ENCODE measurements at places on chromosomes 11 and 22. TPM values are rescaled to one million over a fixed set of nuclear protein-coding genes. Genes with fewer than 3 reads are reported as not detected.

The FAM180B gene
- not detected for total RNA-seq

The MAPK8IP2 gene
- total RNA-seq: 0.20 TPM

The MYOD1 gene
- total RNA-seq: not detected

The DNAJB7 gene
- not detected for total RNA-seq

DNA sequence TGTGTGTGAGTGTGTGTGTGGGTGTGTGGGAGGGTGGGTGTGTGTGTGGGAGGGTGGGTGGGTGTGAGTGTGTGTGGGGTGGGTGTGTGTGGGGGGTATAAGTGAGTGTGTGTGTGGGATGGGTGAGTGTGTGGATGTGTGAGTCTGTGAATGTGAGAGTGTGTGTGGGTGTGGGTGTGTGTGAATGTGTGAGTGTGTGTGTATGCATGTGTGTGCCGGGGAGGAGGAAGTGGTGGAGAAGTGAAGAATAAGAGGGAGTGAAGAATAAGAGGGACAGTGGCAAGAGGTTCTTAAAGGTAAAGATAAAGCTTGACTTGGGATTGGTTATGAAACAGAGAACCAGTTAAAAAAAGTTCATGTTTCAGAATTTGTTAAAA, 54.0 kb downstream of the PRR5L start:
- DNase-seq: no peak

- no peak for DNase-seq
Observed at GRCh38 chr11:73663604-73664495, 17.5 kb downstream of the PLEKHB1 start.

GRCh38 chr11:123235656-123236261, 40.7 kb upstream of the CLMP start:
- no peak for DNase-seq

GRCh38 chr11:18769802-18770456, 21.7 kb downstream of the PTPN5 start:
- DNase-seq: no peak

DNA sequence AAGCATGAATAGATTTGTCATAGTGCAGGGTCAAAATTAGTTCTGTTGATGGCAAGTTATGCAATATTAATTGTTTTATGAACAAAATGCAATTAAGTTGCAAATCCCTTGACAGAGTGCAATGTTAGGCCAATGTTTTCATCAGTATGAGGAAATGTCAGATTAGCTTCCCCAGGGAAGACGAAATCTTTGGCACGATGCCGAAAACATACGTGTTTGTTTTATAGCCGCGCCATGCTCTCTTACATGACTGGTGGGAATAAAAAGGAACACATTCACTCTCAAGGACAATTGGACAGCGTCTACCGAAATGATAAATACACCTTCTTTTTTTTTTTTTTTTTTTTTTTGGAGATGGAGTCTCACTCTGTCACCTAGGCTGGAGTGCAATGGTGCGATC, 27.0 kb downstream of the MFNG start:
- DNase-seq: no peak

DNA sequence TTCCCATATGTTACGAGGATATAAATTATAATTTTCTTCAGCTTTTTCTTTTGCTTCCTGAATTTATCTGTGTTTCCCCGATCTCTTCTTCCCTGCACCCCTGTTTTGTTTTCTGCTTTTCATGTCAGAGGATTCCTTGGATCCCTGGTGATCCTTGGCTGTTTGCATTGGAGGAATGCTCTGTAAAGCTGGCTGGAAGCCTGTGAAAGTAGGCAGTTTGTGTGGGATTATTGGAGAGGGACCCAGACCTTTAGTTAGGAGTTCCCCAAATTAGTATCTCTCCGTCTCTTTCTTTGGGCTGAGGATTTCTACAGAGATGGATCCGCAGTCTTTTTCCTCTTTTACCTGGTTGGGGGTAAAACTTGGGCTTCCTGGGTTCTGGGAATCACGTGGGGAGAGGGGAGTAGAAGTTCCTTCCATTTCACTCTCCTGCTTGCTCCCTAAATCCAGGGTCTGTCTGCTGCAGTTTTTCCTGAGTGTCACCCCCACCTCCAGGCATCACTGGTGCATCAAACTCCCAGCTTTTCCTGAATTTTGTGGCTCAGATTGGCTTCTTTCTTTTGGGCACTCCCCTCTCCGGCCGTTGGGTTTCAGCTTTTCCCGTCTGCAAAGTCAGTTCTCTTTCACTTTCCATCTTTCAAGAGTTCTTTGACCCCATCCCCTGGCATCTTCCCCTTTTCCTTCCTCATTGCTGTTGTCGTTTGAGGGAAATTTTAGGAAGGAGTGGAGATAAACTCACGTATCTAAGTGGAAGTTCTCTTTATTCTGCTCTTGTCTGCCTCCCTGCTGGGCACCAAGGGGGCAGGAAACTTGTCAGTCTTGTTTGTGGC, 79.1 kb upstream of the ALX4 start:
- DNase-seq: no peak

- no peak for DNase-seq
Observed at GRCh38 chr11:66363187-66363601, 8.4 kb downstream of the SLC29A2 start.
